ENCODE measurements at places on chromosomes 4 and X.

GRCh38 chrX:85977218-85977617, 70.1 kb downstream of the CHM start:
- DNase-seq: no peak

- DNase-seq: no peak
These were observed 21.5 kb upstream of the HTRA3 start for GRCh38 chr4:8248091-8248490.

DNA sequence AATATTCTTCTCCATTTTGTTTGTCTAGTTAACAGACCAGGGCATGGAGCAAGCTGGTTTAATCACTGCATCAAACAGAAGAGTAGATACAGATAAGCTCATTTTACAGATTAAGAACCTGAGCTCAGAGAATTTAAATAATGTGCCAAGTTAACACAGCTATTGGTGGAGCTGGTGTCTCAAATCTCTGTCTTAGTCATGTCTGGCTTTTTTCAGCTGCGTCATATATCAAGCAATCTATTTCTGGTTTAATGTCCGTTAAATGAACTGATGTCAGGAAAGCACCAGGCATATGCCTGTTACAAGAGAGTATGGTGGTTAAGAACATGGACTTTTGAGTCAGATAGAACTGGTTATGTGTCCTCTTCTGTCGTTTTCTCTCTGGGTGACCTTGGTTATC, 79.8 kb upstream of the ADGRA3 start:
- no peak for DNase-seq

- DNase-seq: no peak
These were observed 392.8 kb downstream of the GPM6A start for GRCh38 chr4:175419236-175419718.

DNA sequence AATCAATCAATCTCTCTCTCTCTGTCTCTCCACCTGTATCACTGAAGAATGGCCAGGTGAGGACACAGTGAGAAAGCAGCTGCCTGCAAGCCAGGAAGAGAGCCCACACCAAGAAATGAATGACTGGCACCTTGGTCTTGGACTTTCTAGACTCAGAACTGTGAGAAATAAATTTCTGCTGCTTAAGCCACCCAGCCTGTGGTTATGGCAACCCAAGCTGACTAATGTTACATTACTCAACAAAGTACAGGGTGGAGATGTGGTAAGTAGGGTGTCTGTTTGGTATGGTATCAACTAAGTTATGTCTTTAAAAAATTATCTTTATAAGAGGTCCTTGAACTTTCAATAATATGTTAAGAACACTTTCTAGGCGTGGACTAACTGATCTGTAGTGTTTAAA, 159.3 kb downstream of the EPHA5 start:
- DNase-seq: no peak

- no peak for DNase-seq
These were observed 6.7 kb upstream of the RUFY3 start for GRCh38 chr4:70715097-70715496.

GRCh38 chr4:5823542-5824211, 69.2 kb downstream of the CRMP1 start:
- DNase-seq: no peak

DNA sequence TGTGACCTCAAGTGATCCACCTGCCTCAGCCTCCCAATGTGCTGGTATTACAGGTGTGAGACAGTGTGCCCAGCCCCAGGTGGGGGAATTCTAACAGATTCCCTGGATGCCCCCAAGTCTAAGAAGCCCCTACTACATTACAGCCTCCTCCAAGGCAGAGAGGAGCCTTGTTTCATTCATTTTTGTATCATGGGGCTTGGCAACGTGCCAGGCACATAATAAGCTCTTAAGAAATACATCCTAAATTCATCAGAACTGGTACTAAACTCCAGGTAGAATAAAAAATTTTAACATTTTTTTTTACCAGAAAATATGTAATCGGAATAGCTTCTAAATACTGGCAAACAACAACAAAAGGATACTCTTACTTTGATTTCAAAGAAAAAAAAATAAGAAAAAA, 127.1 kb downstream of the CHIC2 start:
- DNase-seq: no peak

DNA sequence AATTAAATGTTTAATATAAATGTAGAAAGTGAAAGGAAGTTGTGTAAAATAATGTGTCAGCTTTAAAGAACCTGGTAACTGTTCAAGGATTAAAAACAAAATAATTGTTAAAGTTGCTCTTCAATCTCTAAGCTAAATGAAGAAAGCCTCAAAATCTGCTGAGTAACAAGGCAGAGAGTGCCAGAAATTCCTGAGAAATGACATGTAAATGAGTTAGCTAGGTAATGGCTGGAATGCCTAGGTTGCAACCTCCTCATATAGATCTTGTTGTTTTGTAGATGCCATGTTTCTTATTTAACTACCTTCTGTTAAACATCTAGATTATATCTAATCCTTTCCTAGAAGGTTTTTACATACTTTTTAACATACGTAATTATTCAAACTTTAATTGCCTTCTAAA, 763.6 kb upstream of the AGA start:
- no peak for DNase-seq

- DNase-seq: peak; percentile 15
These were observed 851 bp downstream of the POLR2B start for GRCh38 chr4:56979421-56980072.

DNA sequence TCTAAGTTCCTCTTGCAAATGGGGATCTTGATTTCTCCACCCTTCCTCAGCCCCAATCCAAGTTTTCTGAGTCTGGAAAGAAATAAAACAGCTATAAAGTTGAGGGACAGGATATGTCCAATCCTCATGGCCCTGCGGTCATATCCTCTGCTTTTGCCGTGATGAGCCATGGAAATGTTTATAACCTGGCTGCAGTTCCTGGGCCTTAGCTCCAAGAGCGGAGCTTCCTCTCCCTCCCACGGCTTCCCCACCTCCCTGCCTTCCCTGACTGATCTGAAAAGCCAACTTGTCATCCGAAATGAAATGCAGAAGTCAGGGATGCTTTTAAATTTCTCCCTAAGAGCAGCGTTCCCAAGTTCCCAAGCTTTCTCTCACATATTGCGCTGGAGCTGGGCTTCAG, 221.5 kb upstream of the SFRP2 start:
- no peak for DNase-seq

GRCh38 chr4:146883070-146883469, 62.6 kb downstream of the TTC29 start:
- DNase-seq: no peak

- no peak for DNase-seq
These were observed 25.2 kb downstream of the RAP2C start for GRCh38 chrX:132193872-132194574.

GRCh38 chr4:3229328-3229727, 19.6 kb upstream of the MSANTD1 start:
- no peak for DNase-seq

- DNase-seq: no peak
These were observed 3.4 kb upstream of the USP53 start for GRCh38 chr4:119209077-119209476.

GRCh38 chr4:62797221-62797620, 1597.1 kb downstream of the ADGRL3 start:
- DNase-seq: no peak

DNA sequence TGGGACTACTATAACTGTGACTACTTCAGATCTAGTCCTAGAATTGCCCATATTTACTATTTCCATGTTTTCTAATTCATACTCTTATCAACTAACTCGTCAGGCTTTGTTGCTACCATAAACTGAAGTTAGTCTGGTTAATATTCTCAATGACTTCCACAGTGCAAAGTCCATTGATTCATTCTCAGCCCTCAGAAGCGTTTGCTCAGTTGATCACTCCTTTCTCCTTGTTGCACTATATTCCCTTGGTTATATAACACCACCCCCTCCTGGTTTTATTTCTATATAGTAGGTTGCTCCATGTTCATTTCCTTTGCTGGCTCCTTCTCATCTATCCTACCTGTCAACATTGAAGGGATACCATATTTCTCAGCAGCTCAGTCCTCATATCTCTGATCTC, 27.2 kb upstream of the SLC6A14 start:
- DNase-seq: no peak

GRCh38 chr4:97938141-97938540, 205.1 kb downstream of the STPG2 start:
- no peak for DNase-seq

DNA sequence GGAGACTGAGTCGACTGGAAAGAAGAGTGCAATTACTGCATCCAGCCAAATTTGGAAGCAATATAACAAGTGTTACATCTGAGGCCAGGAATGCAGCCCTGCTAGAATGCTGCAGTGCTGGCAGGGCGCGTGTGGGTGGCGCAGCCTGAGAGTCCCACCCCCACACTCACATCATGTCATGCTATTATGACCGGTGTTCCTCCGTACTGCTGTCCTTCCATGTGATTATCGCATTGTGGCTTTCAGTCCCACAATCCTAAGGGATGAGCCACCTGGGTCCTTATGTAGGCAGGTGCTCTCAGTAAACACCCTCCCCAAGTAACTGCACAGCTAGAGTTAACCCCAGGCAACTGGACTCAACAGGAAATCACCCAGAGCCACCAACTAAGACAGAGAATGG, 122.6 kb upstream of the CPEB2 start:
- DNase-seq: no peak

DNA sequence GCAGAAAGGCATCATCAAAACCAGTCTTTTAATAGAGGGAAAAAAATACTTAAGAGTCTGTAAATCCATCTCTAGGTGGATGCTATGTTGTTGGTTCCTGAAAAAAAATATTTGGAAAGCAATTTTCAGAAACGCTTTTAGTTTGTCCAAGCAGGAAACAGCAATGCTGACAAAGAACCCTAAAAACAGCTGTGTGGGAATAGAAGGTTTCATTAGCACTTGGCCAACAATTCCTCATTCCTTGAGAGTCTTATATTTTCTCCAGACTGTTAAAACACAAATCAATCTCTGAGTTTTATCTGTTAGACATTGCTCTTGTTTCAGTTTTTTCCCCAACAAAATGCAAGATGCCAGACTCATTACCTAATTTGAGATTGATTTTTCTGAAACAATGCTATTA, 6.4 kb downstream of the MXRA5 start:
- DNase-seq: no peak

- no peak for DNase-seq
These were observed 465.4 kb upstream of the GRID2 start for GRCh38 chr4:91838181-91838861.

GRCh38 chr4:71232056-71232430, 106.8 kb upstream of the SLC4A4 start:
- DNase-seq: no peak

DNA sequence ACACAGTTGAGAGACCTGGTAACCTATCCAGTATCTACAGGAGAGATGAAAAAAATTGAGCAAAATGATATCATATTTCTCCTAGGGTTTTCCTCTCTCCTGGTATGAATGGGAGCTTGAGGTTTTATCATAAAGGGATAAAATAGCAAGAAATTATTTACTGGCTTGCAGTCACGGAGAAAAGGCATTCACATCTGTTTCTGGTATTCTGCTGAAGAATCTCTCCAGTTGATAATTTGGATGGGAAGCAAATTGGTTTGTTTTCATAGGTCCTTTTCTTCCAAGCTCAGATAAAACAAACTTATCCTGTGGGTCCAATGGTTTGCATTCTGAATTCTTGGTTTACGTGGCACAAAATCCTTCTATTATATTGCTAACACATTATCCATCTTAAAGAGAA, 83.1 kb upstream of the GYPA start:
- DNase-seq: no peak

GRCh38 chr4:186810613-186811150, 87.0 kb upstream of the FAT1 start:
- DNase-seq: no peak

- DNase-seq: no peak
These were observed 200.2 kb downstream of the ADGRA3 start for GRCh38 chr4:22315628-22316027.

- no peak for DNase-seq
These were observed 108.9 kb upstream of the TEX13D start for GRCh38 chrX:124223524-124223923.

GRCh38 chrX:57752866-57753265, 72.8 kb upstream of the NLRP2B start:
- no peak for DNase-seq

DNA sequence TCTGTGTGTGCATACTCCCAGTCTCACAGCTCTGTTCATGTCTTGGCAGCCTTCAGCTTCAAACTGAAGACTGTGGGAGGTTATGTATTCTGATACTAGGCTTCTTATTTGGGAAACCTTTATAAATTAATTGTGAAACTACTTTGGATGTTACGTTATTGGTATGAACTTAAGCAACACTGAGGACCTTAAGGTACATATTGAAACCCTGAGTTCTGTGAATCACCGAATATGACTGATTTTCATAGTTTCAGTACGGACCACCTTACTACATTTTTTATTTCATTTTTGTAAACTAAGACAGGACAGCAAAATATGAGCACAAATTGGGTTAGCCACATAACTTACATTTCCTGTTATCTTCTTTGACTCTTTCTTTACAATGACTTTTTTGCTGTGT, 498.4 kb downstream of the PDGFC start:
- DNase-seq: no peak

- no peak for DNase-seq
These were observed 45.7 kb downstream of the ELF2 start for GRCh38 chr4:139131209-139131870.

GRCh38 chr4:90181644-90182043, 54.5 kb downstream of the CCSER1 start:
- no peak for DNase-seq

- no peak for DNase-seq
These were observed 382.2 kb upstream of the SPOCK3 start for GRCh38 chr4:167616476-167616875.

DNA sequence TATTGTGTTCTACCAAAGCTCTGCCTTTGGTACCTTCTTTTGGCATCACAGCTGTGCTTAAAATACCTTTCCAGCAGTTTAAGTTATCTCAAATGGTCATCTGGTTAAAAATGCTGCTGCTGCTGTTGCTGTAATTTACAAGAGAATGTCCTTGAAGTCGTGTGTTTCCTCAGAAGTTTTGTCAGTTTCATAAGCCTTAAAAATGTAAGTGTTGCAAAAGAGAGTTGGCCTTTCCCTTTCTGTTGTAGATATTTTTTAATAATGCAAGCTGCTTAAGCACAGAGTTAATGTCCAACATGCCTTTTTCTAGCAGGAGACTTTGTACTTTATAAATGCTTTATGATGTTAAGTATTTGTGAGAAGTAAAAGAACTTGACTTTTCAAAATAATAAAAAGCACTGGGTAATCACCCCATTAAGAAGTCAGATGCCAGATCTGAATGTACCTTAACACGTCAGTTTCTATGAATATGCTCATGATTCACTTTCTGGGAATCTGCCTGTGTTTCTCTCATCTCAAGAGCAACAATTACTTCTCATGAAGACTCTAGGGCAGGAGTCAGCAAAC, 35.3 kb upstream of the TENM3 start:
- no peak for DNase-seq

GRCh38 chr4:8410641-8411271, 29.8 kb downstream of the ACOX3 start:
- DNase-seq: no peak

DNA sequence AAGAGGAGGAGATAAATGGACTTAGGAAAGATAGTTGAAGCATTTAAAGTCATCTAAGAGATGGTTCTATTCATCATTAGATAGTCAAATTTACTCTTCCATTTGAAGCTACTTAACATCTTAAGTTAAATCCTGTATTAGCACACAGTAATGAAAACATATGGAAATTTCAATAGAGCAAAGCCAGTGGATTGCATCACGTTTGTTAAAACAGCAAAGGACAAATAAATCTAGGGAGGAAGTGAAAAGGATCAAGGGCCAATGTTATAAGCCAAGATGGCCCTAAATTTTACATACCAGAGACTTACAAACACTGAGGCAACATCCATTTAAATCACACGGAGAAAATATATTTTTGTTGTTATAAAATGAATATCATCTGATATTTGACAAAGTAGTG, 602.8 kb downstream of the INPP4B start:
- DNase-seq: no peak

All from activated CD8-positive, alpha-beta memory T cell treated with anti-CD3 and anti-CD28 coated beads for 1 hour (primary cell).